ENCODE measurements at places on chromosomes 1 and 21. TPM values are rescaled to one million over a fixed set of nuclear protein-coding genes. Genes with fewer than 3 reads are reported as not detected.

Gene NECTIN4
- not detected for total RNA-seq

Gene RPE65
- total RNA-seq = not detected

Gene CYP4X1
- total RNA-seq = 14.3 TPM

Gene STUM
- 6.8 TPM for total RNA-seq

Gene ZMYND12
- 0.69 TPM for total RNA-seq

Gene CSMD2
- 2.4 TPM for total RNA-seq

Gene PEAR1
- 14.5 TPM for total RNA-seq

Gene TBX15
- 2.5 TPM for total RNA-seq

Gene PRAMEF4
- total RNA-seq = not detected

Gene TRAPPC3
- 51.4 TPM for total RNA-seq

Gene LY9
- total RNA-seq = 0.52 TPM

Gene KRTAP21-2
- not detected for total RNA-seq

Gene GBP1
- 26.8 TPM for total RNA-seq

DNA sequence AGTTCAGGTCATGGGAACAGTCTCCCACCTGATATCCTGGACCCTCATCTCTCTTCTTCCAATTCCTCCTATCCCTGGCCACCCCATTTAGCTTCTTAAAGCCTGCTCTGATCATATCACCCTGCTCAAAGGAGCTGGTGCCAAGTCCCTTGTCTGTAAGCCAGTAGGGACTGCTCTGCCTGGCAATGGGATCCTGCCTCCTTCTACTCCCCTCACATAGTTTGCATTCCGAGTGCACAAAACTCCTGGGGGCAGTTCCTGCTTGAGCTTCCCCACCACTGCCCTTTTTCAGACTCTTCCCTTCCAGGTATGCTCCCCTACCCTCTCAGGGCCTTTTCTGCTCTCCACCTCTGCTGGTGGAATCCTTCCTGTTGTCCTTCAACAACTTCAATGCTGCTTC is 48.1 kb downstream of the NGF start:
- DNase-seq = no peak

- no peak for DNase-seq
Observed at GRCh38 chr1:199629624-199630023, 397.9 kb upstream of the NR5A2 start.

GRCh38 chr1:9362488-9362887 is 69.8 kb downstream of the SPSB1 start:
- DNase-seq = no peak

GRCh38 chr1:195709821-195710220 is 898.4 kb downstream of the KCNT2 start:
- no peak for DNase-seq

DNA sequence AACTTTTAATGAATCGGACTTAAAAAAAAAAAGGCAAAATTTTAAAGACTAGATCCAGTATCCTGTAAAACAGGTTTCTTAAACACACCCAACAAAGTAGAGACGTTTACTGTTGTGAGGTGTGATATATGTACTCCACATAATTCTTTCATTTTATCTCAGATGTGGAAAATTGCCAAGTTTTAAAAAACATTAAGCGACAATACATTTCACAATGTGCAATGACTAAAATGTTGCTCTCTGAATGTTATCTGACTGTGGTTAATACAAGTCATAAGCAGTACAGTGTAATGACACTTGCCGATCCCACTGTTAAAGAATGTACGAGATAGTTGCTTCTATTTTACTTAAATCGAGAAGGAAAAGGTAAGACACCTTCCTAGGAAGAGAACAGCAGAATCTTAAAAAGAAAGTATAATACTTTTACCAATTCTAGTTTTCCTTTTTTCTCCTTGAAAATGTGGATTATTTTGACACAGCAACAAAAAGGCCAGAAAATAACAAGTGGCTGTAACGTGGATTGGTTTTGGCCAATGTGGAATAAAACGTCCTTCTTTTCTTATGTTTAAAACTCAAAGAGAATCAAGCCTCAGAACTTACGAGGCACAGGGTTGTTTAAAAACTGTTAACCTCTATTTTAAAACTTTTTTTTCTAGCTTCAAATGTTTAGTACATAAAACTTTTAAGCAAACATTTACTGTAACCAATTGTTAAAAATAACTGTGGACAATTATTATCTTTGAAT is 51.4 kb downstream of the TP53BP2 start:
- no peak for DNase-seq

DNA sequence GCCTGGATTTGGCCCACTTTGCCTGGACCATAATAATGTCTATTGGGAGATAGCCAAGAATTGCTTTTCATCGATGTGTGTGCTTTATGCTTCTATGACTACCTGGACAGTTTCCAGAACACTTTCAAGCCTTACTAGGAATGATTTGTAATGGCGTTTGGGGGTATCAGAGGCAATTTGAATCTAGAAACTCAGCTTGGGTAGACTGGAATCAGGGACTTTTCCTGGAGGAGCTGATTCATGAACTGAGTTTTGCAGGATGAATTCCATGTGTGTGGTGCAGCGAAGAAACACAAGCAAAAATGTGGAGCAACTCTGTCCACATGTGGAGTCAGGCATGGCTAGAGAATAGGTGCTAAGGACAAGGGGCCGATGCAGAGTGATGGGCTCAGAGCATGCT is 11.9 kb upstream of the TMEM61 start:
- no peak for DNase-seq

DNA sequence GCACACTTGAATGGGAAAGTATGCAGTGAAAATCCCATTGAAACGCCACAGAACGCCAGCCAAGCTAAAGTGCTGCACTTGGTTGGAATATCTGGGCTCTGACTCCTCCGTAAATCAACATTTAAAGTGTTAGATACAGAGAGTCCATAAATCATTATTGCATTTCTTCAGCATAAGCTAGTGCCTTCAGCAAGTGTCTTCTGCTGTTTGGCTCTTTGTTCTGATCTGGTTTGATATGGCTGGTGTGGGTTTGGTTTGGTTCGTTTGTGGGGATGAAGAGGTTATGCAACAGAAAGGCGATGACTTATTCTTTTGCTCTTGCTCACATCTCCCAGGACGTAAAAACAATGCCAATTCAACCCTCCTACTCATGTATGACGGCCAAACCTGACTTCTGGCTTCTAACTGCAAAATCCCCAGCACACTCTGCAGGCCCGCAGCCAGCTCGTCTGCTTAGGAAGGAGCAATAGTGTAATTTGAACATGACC is 121.8 kb upstream of the ERG start:
- DNase-seq = peak; percentile 92

DNA sequence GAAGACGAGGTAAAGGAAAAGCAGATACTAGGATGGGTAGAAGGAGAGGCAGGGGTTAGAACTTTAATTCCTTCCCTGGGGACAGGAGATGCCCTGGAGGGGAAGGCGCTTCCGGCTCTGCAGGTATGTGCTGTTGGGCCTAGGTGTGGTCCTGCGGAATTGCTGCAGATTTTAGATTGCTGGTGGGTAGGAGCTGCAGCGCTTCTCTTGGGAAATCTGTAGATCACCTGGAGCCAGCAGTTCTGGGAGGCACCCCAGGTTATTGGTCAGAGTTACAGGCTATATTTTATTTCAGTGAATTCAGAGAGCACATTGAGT is 1.1 kb downstream of the MGST3 start:
- DNase-seq = no peak

- no peak for DNase-seq
Observed at GRCh38 chr21:46666941-46667740, 31.7 kb downstream of the PRMT2 start.

- DNase-seq = no peak
Observed at GRCh38 chr1:201506092-201506491, 831 bp downstream of the CSRP1 start.

- DNase-seq = no peak
Observed at GRCh38 chr1:219533280-219533679, 79.6 kb downstream of the ZC3H11B start.

DNA sequence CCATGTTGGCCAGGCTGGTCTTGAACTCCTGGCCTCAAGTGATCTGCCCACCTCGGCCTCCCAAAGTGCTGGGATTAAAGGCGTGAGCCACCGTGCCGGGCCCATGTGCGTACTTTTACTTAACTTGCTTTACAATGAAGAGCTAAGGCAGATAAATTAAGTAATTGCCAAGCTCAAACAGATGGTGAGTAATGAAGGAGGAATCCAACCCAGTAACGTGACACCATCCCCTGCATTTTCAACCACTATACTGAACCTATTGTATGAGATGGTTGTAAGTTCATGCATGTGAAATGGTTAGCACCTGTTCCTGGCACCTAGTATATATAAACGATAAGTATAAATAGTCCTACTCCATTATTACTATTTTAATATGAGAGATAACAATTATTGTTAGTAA is 588.0 kb upstream of the BEND5 start:
- DNase-seq = no peak

GRCh38 chr1:189637041-189637440 is 840.6 kb downstream of the BRINP3 start:
- DNase-seq = no peak

DNA sequence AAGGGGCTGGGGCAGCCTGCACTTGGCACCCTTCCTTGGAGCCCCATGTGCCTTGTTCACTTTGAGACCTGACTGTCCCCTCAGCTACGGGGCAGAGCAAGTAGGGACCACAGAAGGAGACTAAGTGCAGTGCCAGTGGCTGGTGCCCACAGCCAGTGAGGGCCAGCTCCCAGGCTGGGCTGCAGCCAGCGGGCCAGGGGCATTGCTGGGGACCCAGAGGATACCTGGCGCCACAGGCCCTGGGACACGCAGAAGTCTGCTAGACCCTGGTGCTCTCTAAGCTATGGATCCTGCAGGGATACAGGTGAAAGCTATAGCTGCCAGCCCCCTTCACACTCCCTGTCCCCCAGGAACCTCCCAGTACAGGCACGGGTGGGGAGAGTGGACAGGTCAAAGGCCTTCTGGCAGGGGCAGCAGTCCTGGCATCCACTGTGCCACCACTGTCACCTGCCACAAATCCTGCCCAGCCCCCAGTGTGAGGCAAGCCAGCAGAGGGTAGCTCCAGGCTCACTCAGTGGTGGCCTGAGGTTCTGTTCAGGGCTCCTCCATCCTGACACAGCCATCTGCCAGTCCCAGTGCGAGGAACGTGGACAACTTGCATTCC is 1.3 kb downstream of the CLCNKA start:
- no peak for DNase-seq

- DNase-seq = no peak
Observed at GRCh38 chr1:172818841-172819527, 160.1 kb downstream of the FASLG start.

DNA sequence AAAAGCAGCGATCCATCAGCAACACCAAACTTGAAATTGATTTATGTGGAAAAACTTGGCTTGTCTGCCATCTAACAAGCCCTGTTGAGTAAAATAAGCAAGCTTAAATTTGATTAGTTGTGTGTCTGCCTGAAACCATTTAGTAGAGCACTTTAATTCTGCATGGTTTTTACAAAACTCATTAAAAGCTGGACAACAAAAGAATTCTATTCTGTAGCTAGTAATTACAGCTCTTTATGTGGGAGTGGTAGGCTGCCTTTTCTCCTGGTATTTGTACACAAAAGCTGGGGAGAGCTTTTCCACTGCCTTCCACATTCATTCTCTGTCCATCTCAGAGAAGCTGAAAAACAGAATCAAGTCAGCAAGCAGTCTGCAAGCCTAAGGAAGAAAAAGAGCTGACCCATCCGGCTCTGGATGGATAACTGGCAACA is 1.7 kb downstream of the ETS2 start:
- no peak for DNase-seq

- peak; percentile 70 for DNase-seq
Observed at GRCh38 chr21:45502006-45502345, 40.3 kb downstream of the SLC19A1 start.

GRCh38 chr1:29641921-29642320 is 405.6 kb downstream of the PTPRU start:
- DNase-seq = peak; percentile 40

- DNase-seq = no peak
Observed at GRCh38 chr1:240888039-240888786, 276.3 kb upstream of the GREM2 start.

GRCh38 chr21:19048098-19048672 is 644.6 kb upstream of the TMPRSS15 start:
- no peak for DNase-seq

- DNase-seq = no peak
Observed at GRCh38 chr21:25688275-25689155, 46.2 kb downstream of the ATP5PF start.

GRCh38 chr1:43622901-43623780 is 26.8 kb upstream of the KDM4A start:
- peak; percentile 22 for DNase-seq

DNA sequence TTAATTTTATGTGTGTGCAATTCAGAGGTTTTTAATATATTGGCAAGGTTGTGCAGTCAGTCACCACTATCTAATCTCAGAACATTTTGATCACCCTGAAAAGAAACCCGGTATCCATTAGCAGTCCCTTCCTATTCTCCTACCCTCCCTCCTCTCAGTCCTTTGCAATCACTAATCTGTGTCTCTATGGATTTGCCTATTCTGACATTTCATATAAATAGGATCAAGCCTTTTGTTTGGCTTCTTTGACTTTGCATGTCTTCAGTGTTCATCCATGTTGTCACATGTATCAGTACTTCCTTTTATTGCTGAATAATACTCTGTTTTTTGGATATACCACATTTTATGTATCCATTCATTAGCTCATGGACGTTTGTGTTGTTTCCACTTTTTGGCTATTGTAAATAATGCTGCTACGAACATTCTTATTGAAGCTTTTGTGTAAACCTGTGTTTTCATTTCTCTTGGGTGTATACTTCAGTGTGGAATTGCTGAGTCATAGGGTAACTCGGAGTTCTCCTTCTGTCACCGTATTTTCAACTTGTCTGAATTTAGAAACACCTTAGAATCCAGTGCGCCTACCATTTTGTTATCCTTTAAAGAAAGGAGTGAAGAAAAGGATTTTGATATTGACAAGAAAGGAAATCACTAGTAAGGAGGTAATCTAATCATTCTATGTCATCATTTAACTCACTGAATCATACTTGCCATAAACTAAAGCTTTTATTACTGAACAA is 3.4 kb downstream of the CEP85 start:
- no peak for DNase-seq

- DNase-seq = no peak
Observed at GRCh38 chr1:46285730-46286477, 17.5 kb downstream of the LRRC41 start.

DNA sequence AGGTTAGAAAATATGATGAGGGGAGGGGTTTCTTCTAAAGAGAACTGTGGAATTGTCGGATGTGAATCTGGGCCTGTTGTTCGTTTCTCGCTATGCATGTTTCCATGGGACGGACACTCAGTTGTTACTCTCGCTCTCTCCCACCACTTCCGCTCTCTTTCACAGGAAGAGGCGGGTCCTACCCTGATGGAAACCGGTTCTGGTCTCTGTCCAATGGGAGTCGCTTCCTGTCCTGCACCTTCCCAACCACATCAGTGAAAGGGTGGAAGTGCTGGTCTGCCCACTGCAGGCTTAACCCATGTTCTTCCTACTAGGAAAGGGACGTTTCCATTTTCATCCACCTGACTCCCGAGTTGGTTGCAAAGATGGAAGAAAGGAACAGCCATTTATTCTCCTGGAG is 119.4 kb downstream of the KCNJ15 start:
- DNase-seq = no peak

- no peak for DNase-seq
Observed at GRCh38 chr1:105891308-105891707, 1165.2 kb upstream of the PRMT6 start.

GRCh38 chr1:248094884-248095283 is at the start of gene OR2L13:
Gene OR2L13 (plus strand): TSS chr1:248095184. CDS start chr1:248099376, 4,192 bp downstream.
- no peak for DNase-seq

Data from posterior vena cava (tissue), 2 donors.